ENCODE measurements at places on chromosomes 5 and 9.

DNA sequence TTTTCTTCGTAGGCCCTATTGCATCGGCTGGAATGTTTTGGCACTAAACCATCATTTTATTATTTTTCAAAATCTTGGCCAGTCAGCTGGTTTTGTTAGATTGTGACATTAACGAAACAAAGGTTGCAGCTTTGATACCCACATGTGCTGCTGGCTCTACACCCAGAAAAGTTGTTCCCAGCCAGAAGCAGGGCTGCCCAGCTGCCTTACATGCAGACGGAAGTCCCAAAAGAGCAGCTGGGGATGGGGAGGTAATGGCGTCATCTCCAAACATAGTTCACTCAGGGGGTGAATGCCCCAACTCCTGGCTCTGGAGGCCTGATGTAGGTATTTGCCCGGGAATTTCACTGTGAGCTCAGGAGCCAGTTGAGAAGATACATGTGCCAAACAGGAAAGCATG, 23.3 kb downstream of the TMEM171 start:
- no peak for DNase-seq

DNA sequence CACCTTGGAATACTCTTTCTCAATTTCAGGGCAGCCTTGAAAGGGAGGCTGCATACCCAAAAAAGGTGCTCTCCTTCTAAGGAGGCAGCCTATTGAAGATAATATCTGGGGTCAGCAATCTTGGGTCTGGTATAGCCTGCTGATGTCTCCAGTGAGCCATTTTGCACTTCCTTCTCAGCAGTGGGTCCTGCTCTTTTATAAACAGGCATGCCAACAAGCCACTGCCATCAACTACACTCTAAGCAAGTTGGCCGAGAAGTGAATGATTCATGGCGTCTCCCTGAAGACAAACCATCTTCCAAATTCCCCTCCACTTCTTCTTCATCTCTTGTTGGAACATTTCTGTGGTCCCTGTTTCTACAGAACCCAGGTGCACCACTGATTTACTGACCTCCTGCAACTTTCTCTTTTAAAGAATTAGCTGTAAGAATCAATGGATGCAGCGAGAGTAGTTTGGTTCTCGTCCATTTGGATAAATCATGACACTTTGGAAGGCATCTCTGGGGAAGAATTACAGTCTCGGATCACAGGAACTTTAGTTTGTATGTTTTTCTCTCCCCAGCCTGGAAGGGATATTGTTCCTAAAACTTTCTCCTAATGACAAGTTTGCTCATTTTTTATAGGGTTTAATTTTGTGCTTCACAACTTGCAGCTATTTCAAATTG, 108.3 kb downstream of the INSYN2B start:
- DNase-seq, result no peak

GRCh38 chr9:126329476-126330275, 3.0 kb downstream of the MVB12B start:
- DNase-seq, result no peak

DNA sequence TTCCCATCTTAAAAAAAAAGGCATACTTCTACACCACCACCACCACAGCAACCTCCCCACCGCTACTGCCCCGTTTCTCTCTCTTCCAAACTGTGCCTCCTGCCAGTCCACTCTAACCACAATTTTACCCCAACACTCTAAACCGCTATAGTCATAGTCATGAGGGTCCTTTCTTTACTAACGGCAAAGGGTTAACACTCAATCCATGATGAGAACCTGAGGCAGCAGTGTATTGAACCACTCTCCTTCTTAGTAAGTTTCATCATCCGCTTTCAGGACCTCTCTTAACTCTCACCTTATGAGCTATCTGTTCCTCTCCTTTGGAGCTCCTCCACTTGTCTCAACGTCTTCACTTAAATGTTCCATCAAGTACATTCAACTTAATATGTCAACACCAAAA, 34.0 kb downstream of the IDNK start:
- no peak for DNase-seq

GRCh38 chr9:89204801-89205200, 26.2 kb upstream of the SHC3 start:
- DNase-seq, result no peak

GRCh38 chr9:136701668-136702053, 10.7 kb upstream of the DIPK1B start:
- no peak for DNase-seq
